ENCODE measurements at places on chromosomes 1 and 21. TPM values are rescaled to one million over a fixed set of nuclear protein-coding genes. Genes with fewer than 3 reads are reported as not detected.

- no peak for DNase-seq
- no peak overlapping the region for H3K27ac ChIP-seq
- no peaks in the 10 kb centered on the region for H3K27me3 ChIP-seq
- H3K4me1 ChIP-seq, result no peaks in the 10 kb centered on the region
- H3K36me3 ChIP-seq, result no peaks in the 10 kb centered on the region
- H3K4me3 ChIP-seq, result no peak overlapping the region
These were observed 131.6 kb downstream of the SNX7 start for GRCh38 chr1:98793136-98793535.

- H3K36me3 ChIP-seq, result peaks cover 14% of the 10 kb centered on the region
- H3K27me3 ChIP-seq, result no peaks in the 10 kb centered on the region
- no peaks in the 10 kb centered on the region for H3K4me1 ChIP-seq
These were observed 4.4 kb downstream of the LCE2C start for GRCh38 chr1:152679459-152679858.

MTF1 gene
- total RNA-seq, result 17.0 TPM

TMEM240 gene
- total RNA-seq, result 7.7 TPM

- H3K4me1 ChIP-seq, result no peaks in the 10 kb centered on the region
- H3K4me3 ChIP-seq, result no peak overlapping the region
- DNase-seq, result no peak
- H3K27ac ChIP-seq, result no peak overlapping the region
- H3K36me3 ChIP-seq, result no peaks in the 10 kb centered on the region
These were observed 143.7 kb downstream of the DNM3 start for GRCh38 chr1:171984850-171985485.

GRCh38 chr21:44695641-44696040 is 1.3 kb upstream of the KRTAP10-12 start:
- peaks cover 4% of the 10 kb centered on the region for H3K4me1 ChIP-seq
- no peaks in the 10 kb centered on the region for H3K27me3 ChIP-seq
- DNase-seq, result peak; percentile 16
- H3K27ac ChIP-seq, result no peak overlapping the region
- no peak overlapping the region for H3K4me3 ChIP-seq

SHE gene
- 0.48 TPM for total RNA-seq

DNA sequence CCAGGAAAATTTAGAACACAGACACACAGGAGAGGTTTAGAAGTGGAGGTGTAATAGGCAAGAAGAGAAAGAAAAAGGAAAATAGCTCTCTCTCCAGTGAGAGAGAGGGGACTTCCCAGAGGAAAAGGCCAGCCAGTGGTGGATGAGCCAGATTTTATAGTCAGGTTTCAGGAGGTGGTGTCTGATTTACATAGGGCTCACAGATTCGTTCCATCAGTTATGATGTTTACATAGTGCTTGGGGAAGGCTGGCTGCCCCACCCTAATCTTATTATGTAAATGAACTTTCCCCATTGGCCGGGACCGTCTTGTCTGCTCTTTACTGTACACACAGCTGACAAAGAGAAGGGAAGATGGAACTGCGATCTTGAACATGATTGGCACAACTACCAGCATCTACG is 797.3 kb downstream of the PLA2G4A start:
- DNase-seq, result no peak
- H3K36me3 ChIP-seq, result peaks cover 14% of the 10 kb centered on the region
- H3K4me1 ChIP-seq, result peaks cover 9% of the 10 kb centered on the region
- H3K27me3 ChIP-seq, result no peaks in the 10 kb centered on the region
- H3K27ac ChIP-seq, result no peak overlapping the region
- H3K4me3 ChIP-seq, result no peak overlapping the region

GRCh38 chr1:180778782-180779398 is 133.8 kb upstream of the KIAA1614 start:
- H3K27ac ChIP-seq, result no peak overlapping the region
- H3K27me3 ChIP-seq, result no peaks in the 10 kb centered on the region
- no peaks in the 10 kb centered on the region for H3K36me3 ChIP-seq
- no peaks in the 10 kb centered on the region for H3K4me1 ChIP-seq
- DNase-seq, result peak; percentile 33

DNA sequence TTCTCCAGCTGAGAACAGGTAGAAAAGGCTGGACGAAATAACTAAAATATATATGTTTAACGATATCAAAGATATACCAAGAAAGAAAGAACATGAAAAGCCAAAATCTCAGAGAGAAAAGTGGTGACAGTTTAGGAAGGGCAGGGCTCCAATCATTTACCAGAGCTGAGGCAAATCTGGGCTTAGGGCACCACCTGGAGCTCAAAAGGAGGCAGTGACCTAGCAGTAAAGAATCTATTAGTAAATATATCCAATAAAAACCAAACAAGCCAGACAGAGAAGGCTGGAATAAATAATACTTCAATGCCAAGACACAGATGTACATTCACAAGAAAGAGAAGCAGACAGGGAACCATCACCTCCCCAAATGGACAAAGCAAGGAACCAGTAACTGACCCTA is 43.5 kb downstream of the CHIA start:
- no peaks in the 10 kb centered on the region for H3K4me1 ChIP-seq
- no peak overlapping the region for H3K4me3 ChIP-seq
- H3K36me3 ChIP-seq, result peaks cover 23% of the 10 kb centered on the region
- H3K27me3 ChIP-seq, result no peaks in the 10 kb centered on the region

BSND gene
- 0.17 TPM for total RNA-seq

- no peaks in the 10 kb centered on the region for H3K4me1 ChIP-seq
- no peak for DNase-seq
- H3K27me3 ChIP-seq, result no peaks in the 10 kb centered on the region
- H3K27ac ChIP-seq, result no peak overlapping the region
These were observed 75.0 kb downstream of the CD46 start for GRCh38 chr1:207826557-207827487.

GPR89A gene
- 25.1 TPM for total RNA-seq

GRCh38 chr1:12001996-12002493 is 17.3 kb upstream of the MIIP start:
- no peak overlapping the region for H3K4me3 ChIP-seq
- no peak overlapping the region for H3K27ac ChIP-seq
- H3K4me1 ChIP-seq, result no peaks in the 10 kb centered on the region
- peaks cover 92% of the 10 kb centered on the region for H3K36me3 ChIP-seq
- no peaks in the 10 kb centered on the region for H3K27me3 ChIP-seq

DNA sequence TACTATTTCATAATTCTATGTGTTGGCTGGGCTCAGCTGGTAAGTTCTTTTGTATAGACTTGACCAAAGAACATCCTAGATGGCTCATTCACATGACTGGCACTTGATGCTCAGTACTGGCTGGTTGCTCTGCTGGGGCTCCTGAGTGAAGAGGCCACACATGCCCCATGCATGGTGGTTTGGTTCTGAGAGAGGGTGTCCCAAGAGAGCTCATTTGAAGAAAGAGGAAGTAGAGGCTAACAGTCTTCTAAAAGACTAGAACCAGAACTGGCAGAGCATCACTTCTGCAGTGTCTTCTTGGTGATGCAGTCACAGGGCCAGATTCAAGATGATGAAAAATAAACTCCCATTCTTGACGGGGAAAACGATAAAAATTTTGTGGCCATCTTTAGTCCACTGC is 5.2 kb upstream of the BACH1 start:
- H3K4me1 ChIP-seq, result no peaks in the 10 kb centered on the region
- H3K4me3 ChIP-seq, result no peak overlapping the region
- H3K27ac ChIP-seq, result no peak overlapping the region
- no peak for DNase-seq
- H3K27me3 ChIP-seq, result no peaks in the 10 kb centered on the region

- peaks cover 2% of the 10 kb centered on the region for H3K4me1 ChIP-seq
- no peak for DNase-seq
These were observed 71.6 kb upstream of the CNIH3 start for GRCh38 chr1:224544346-224545110.

- no peak overlapping the region for H3K27ac ChIP-seq
- H3K4me3 ChIP-seq, result no peak overlapping the region
- no peaks in the 10 kb centered on the region for H3K4me1 ChIP-seq
- H3K36me3 ChIP-seq, result no peaks in the 10 kb centered on the region
These were observed 6.1 kb upstream of the AKR1A1 start for GRCh38 chr1:45544530-45544929.

- H3K36me3 ChIP-seq, result no peaks in the 10 kb centered on the region
- no peaks in the 10 kb centered on the region for H3K4me1 ChIP-seq
- no peak overlapping the region for H3K27ac ChIP-seq
- no peak overlapping the region for H3K4me3 ChIP-seq
- DNase-seq, result no peak
These were observed 38.7 kb downstream of the JUN start for GRCh38 chr1:58745117-58745516.

- no peaks in the 10 kb centered on the region for H3K36me3 ChIP-seq
- peaks cover 13% of the 10 kb centered on the region for H3K4me1 ChIP-seq
- H3K27ac ChIP-seq, result no peak overlapping the region
- H3K4me3 ChIP-seq, result peak overlapping the region; percentile 67
These were observed 1.1 kb upstream of the FABP3 start for GRCh38 chr1:31373897-31374486.

DNA sequence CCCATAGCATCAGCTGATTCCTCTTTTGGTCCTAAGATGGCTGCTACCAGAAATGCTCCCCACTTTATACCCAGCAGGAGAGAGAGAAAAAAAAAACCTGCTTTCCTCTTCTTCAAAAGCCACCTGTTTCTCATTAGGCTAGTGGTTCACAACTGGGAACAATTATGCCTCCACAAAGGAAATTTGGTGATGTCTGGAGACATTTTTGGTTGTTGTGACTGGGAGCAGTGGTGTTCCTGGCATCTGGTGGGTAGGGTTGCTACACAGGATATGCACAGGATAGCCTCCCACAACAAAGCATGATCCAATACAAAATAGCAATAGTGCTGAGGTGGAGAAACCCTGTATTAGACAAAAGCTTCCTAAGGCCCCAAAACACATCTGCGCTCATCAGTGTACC is 38.5 kb upstream of the SGIP1 start:
- H3K36me3 ChIP-seq, result no peaks in the 10 kb centered on the region
- H3K27me3 ChIP-seq, result no peaks in the 10 kb centered on the region
- H3K27ac ChIP-seq, result no peak overlapping the region
- no peak overlapping the region for H3K4me3 ChIP-seq
- no peak for DNase-seq

KRTAP13-2 gene
- total RNA-seq, result not detected

DNA sequence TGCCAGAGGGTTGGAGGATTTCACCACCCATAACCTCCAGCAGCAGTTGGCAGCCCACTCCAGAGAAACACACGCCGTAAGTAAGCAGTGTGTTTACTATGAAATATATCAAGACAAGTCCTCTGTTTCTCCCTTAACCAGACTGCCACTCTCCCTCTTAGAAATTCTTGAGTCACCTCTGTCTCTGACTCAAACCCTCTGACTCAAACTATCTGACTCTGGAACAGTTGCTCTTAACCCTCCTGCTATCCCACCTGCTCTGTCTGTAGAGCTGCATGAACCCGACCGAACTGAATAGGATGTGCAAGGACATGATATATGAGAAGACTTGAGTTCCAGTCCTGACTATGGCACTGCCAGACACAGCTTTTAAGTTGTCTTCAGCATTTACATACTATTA is 14.1 kb downstream of the INPP5B start:
- H3K27ac ChIP-seq, result no peak overlapping the region
- H3K36me3 ChIP-seq, result peaks cover 3% of the 10 kb centered on the region
- no peaks in the 10 kb centered on the region for H3K4me1 ChIP-seq
- H3K27me3 ChIP-seq, result no peaks in the 10 kb centered on the region
- peak overlapping the region; percentile 46 for H3K4me3 ChIP-seq

DNA sequence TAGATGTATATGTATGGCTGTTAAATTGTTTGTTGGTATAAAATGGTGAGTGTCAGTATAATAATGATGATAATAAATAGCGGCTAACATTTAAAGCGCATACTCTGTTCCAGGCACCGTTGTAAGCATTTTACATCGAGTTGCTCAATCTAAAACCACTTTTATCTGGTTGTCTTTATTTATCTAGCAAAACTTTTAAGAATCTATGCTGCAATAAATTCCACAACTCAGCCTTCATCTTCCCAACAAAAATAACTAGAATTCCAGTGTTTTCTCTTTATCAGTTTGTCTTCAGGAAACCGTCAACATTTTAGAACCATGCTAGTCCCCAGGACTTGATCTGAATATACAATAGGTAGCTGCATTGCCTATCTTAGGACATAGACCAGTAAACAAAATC is 19.3 kb upstream of the SLC16A1 start:
- H3K27me3 ChIP-seq, result no peaks in the 10 kb centered on the region
- H3K27ac ChIP-seq, result no peak overlapping the region
- no peak for DNase-seq

SPRR2E gene
- total RNA-seq, result not detected

IGSF8 gene
- total RNA-seq, result 56.2 TPM

GRCh38 chr1:41356752-41357151 is 4.5 kb upstream of the FOXO6 start:
- H3K4me3 ChIP-seq, result no peak overlapping the region
- no peak for DNase-seq
- H3K4me1 ChIP-seq, result no peaks in the 10 kb centered on the region
- H3K27ac ChIP-seq, result no peak overlapping the region
- H3K36me3 ChIP-seq, result no peaks in the 10 kb centered on the region

DNA sequence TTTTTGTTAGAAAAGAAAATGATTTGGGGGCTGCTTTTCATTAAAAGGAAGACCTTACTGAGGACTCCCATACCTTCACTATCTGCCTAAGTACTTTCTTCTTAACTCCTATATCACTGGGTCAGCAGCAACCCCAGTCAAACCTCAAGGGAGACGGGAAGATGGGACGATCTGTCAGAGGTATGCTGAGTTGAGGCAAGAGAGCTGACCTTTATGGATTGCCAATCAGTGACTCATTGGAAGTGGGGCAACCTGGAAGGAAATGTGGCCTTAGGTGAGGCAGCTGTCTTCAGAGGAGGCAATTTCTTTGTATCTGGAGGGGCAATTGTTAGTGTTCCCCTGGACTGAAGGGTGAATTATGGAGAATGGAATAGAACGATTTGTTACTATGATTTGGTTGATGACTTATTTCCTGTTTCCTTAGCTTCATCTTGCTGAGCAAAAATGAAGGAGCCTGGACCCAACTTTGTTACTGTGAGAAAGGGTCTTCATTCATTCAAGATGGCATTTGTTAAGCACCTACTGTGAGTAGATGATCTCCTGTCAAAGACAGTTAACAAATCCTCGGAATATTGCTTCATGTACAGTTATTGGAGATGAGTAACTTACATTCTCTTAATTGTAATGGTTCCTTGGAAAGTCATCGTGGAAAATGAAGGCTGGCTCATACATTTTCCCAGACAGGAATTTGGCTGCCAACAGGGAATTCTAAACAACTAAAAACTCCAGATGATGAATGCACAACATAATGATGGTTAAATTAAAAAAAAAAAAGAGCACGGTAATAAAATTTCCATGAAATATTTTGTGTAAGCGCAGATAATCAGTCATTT is 134.7 kb upstream of the KCNJ15 start:
- H3K36me3 ChIP-seq, result no peaks in the 10 kb centered on the region
- H3K4me3 ChIP-seq, result no peak overlapping the region
- DNase-seq, result no peak

CDK18 gene
- 38.5 TPM for total RNA-seq

CFAP74 gene
- total RNA-seq, result 0.28 TPM

- H3K4me3 ChIP-seq, result no peak overlapping the region
- H3K27ac ChIP-seq, result no peak overlapping the region
- no peaks in the 10 kb centered on the region for H3K4me1 ChIP-seq
- no peaks in the 10 kb centered on the region for H3K36me3 ChIP-seq
- no peak for DNase-seq
These were observed 64.1 kb upstream of the CACHD1 start for GRCh38 chr1:64405833-64406232.

ITLN1 gene
- total RNA-seq, result not detected
